Effector CD8-positive, alpha-beta T cell (primary cell): ENCODE measurements at places on chromosomes 3 and 15.

DNA sequence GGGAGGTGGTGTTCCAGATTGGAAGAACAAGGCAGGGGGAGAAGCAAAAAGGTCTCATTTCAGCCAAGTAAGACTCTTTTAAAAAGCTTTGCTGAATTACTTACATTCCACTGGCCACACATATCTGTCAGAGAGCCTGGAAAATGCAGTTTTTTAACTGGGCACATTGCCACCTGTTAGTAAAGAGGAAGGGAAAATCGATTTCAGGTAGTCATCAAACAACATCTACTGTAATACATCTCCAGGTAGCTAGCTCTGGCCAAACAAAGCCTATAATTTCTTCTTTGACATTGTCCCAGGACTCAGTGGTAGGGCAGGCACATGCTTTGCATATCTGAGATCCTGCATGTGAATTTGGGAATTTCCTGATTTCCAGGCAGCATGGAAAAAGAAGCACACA is 480.7 kb upstream of the SUCLG2 start:
- DNase-seq, result no peak

DNA sequence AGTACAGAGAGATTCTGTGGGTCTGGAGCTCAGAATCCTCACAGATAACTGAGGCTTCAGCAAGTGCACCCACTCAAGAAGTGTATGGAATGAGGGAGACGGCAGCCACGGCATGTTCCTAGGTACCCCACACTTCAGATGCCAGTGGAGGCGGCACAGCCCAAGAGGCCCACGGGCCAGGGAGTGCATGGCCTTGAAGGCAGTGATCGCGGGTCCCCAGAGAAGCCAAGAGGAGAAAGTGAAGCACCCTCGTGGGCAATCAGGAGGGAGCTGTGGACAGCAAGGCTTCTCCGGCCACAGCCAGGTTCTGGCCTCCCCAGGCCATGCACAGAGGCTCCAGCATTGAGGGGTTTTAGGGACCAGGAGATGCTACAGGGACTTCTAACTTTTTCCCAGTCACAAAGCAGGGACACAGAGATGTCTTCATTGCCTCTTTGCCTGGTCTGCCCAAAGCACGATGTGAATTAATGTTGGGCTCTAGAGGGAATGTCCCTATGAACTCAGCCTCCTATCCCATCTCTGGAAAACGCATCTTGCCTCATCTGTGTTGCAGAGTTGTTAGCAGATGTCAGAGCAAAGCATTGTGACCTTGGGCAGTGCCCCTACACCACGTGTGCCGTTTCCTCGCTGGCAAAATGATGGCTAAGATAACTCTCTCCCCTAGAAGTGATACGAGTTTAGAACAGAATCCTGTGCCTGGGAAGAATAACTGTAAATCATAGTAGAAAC is 2.6 kb upstream of the MAP6D1 start:
- no peak for DNase-seq

GRCh38 chr15:57528940-57529565 is 62.7 kb upstream of the MYZAP start:
- no peak for DNase-seq

GRCh38 chr3:64625381-64625780 is 62.4 kb downstream of the ADAMTS9 start:
- no peak for DNase-seq

DNA sequence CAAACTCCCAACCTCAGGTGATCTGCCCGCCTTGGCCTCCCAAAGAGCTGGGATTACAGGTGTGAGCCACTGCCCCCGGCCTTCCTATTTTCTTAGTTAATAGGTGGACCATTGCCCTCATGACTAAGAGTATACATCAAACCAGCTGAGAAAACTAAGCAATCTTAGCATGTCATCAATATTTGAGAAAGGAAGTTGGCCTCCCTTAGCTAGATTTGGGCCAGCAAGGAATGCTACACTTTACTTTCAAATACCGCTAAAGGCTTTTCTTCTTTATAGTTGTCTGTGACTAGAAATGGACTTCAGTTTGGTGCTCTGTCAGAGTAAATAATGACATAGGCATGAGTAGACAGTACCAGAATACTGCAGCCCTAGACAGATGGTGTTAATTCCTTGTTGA is 199.3 kb downstream of the GAP43 start:
- no peak for DNase-seq
